Caudate nucleus (tissue), 63 donors: ENCODE measurements at places on chromosomes 7 and 10.

DNA sequence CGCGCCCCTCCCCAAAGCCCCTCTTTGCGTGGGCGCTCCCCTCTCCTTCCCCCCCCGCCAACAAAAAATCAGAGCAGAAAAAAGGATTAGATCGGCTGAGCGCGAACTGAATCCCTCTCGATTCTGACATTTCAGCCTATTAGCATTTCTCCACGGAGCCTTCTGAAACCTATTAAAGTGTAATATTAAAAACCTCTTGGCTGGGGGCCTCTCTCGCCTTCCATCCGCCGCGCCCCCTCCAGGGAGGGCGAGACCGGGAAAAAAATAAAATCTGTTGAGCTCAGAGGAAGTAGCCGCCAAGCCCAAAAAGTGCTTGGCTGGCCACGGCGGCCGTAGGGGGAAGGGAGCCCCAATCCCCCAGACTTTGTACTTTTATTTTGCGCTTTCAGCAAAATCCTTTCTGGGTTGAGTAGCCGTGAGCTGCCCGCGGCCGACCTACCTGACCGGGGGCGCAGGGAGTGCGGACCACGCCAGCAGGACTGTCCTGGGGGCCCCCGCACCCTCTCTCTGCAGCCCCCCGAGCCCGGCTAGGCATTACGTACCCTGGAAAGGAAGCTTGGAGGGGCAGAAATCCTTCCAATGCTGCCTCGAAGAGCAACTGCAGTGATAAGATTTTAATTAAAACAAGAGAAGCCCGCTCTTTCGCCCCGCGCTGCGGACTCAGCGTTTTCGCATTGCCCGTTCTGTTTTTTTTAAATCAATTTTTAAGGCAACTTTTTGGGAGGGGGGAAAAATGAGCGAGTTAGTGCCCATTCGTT, 1.3 kb upstream of the TNRC18 start:
- no peak for DNase-seq

GRCh38 chr10:30765616-30766015, 136.1 kb upstream of the LYZL2 start:
- DNase-seq: no peak

DNA sequence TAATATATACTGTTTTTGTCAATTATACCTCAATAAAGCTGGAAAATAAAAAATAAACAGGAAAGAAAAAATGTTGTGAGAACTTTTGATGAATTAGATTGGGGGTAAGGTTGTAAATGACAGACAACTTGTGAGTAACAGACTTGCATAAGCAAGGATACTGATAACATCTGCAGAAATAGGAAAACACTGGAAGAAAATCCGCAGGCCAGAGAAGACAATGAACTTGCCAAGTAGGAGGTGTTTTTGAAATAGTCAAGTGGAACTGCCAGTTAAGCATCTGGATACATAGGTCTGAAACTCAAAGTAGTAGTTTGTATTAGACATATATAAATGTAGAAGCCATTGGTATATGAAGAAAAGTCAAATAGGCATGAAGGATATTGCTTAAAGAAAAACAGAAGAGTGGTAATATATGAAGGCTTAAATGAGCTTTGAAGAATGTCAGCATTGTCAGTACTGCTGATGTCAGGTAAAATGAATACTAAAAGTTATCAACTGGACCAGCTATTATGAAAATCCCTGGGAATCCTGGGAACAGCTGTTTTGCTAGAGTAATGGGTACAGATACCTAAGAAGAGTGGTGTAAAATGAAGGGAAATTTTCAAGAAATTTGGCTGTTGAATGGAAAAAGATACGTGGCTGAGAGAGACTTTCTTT, 58.7 kb downstream of the DNAJC1 start:
- no peak for DNase-seq

DNA sequence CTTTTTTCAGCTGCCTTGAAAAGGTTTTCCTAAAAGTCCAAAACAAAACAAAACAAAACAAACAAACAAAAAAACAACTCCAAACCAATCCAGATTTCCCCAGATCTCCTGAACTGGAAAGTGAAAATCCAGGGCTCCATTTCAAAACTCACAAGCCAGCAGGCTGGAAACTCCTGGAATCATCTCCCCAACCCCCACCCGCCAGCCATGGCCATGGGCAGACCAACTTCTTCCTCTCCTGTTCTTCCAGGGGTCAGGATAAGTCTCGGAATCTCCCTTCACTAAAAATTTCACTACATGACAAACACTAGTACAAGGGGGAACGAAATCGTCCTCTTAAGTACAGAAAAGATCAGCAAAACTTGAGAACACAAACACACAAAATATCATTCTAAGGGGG, 40.4 kb downstream of the GNA12 start:
- DNase-seq: no peak
